ENCODE measurements at places on chromosomes 3 and 15.
A peak's percentile ranks its signal among the peaks of the same experiment; 100 is the strongest.

GRCh38 chr15:38263251-38263650, 10.6 kb downstream of the SPRED1 start:
- DNase-seq, result no peak

DNA sequence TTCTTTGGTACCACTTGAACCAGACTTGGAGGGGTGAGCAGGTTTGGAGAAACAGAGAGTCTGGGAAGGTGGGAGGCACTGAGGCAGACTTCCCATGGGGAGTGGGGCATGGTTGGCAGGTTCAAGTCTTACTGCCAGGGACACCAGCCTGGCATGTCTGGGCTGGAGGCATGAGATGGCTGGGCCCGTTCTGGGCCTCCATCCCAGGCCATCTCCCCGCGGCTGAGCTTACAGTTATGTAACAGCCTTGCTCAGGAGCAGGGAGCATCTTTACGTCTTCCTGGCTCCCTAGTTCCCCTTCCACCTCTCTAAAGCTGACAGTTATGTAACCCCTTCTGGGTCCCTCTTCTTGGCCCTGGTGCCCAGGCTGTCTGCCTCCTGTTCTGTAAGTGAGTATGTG, 12.4 kb downstream of the VIPR1 start:
- no peak for DNase-seq

DNA sequence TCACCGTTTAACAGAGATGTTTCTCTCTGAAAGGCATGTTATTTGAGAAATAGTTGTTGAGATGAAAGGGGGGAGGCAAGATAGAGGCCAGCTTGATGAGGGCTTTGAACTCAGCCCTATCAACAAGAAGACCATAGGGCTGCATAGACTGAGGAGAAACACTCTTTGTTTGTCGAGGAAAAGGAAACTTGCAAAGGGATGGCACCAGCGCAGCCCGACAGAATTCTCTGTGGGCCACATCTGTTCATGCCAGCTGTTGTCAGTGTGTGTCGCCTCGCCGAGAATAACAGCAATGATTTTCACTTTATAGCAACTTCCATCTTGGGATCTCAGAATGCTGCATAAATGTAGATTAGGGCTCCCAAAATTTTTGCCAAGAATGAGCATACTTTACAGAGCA, 478.3 kb upstream of the TPRG1 start:
- no peak for DNase-seq

DNA sequence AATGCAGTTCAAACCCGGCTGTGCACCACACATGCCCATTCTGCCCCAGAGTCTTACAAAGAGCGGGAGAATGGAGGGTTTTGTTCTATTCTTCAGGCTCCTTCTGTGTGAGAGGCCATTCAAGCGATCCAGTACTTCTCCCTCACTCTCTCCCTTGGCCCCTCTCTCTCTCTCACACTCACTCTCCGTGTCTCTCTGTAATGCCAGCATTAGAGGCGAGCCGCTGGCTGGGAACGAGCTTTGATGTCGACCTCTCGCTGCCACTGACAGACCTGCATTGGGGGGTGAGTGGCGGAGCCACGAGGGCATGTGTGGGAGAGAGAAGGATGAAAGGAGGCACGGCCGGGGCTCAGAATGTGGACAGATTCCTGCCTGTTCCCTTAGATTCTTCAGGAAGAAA, 231.7 kb upstream of the ARRDC4 start:
- DNase-seq, result no peak

GRCh38 chr15:98904544-98904943, 103.0 kb downstream of the PGPEP1L start:
- no peak for DNase-seq

DNA sequence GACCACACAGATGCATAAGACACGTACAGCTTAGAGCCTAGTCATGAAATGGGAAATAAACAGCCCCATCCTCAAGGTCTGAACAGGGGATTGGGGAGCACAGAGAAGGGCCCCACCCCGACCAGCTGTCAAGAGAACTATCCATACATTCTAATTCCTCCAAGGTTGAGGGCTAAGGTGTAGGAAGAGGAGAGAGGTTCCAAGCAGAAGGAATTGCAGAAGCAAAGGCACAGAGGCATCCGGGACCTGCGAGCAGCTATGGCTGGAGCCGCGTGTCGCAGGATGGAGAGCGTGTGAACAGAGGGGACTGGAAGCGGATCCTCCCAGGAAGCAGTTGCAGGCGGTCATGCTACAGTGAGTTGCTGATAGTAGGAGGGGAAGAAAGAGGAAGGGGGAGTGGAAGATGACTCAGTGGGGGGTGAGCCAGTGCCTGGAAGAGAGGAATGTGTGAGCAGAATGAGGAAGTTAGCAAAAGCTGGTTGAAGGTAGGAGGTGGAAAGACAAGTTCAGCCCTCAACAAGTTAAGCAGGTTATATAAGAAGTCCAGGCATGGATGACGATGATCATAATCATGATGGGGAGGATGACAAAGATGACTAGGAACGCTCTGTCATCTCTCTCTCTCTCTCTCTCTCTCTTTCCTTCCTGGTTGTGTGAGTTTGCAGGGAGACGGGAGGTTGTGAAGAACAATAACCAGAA, 89.7 kb downstream of the LIPC start:
- no peak for DNase-seq

GRCh38 chr3:161104561-161105551, at the start of gene B3GALNT1:
Gene B3GALNT1 (minus strand): TSS chr3:161105349. CDS start chr3:161086754, 18,595 bp downstream.
- peak; percentile 1 for DNase-seq

- no peak for DNase-seq
Measured at GRCh38 chr3:118781839-118782238, 252.8 kb downstream of the IGSF11 start.

GRCh38 chr15:72463702-72464101, 10.4 kb upstream of the ARIH1 start:
- DNase-seq, result no peak

- no peak for DNase-seq
Measured at GRCh38 chr3:69282181-69282580, 103.7 kb downstream of the FRMD4B start.

GRCh38 chr15:76058714-76059319, 968 bp upstream of the TMEM266 start:
- no peak for DNase-seq

DNA sequence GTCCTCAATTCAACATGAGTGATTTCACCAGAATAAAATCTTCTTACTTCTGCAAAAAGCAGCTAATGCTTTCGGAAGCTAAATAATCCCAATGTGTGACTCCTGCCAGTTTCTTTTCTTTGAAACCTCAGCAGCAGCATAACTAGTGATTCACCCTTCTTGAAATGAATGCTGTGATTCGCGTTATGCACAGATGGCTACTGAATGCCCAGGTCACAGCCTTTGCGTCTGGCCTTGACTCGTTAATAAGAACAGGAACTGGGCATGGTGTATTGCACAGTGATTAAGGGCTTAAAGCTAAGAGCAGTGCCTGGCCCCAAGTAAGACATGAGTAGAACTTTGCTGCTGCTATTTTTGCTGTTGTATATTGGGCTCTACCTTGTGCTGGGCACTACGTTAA, 19.0 kb downstream of the CGNL1 start:
- no peak for DNase-seq

DNA sequence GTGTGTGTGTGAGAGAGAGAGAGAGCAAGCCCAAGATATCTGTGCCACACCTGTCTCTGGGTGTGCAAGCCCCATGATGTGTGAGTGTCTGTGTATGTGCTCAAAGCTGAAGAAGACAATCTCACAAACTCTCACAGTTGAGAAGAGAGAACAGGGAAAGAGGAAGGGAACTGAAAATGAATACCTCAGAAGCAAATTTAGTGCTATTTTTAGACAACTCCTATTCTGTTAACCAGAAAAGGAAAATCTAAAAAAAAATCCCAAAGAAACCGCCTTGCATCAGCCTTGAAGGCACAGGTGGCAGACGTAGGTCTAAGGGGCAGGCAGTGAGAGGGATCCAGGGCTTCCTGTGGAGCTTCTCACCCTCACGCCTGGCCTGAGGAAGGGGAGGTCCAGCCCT, 47.8 kb downstream of the ATP2B2 start:
- DNase-seq, result no peak

DNA sequence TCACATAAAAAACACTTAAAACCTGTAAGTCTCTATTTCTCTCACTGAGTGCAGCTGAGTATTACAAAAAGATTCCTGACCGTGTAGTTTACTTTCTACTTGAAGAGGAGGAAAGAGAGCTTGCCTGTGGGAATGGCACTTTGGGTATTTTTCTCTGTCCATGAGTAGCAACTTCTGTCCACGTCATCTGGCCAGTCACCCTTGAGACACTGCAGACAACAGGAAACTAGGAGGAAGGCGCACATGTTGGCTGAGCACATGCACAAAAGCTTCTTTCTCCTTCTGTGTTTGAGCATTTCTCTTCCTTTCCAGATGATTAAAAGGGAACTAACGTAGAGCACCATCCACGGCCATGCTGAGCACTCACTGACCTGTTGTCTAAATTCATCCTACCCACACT, 19.7 kb downstream of the STARD5 start:
- no peak for DNase-seq

GRCh38 chr3:140421884-140422283, 256.0 kb upstream of the TRIM42 start:
- no peak for DNase-seq

GRCh38 chr15:101139986-101140696, 111.7 kb downstream of the CHSY1 start:
- no peak for DNase-seq

DNA sequence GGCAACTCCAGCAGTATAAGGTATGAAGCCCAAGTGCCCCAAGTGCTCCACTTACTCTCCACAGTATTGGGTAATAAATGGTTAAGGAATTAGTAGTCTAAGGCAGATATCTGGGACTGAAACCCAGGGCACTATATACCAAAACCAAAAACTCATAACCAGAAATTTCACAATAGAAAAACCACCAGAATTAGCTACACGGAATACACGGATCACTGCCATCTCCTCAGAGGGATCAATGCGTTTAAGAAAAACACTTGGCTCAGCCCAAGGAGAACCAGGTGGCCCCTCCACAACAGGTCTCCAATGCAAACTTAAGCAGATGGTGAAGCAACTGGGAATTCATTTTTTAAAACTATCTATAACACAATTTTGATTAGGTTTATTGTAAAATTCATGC, 83.6 kb downstream of the FAIM start:
- DNase-seq, result no peak

- DNase-seq, result no peak
Measured at GRCh38 chr3:155631323-155632019, 113.4 kb downstream of the PLCH1 start.

DNA sequence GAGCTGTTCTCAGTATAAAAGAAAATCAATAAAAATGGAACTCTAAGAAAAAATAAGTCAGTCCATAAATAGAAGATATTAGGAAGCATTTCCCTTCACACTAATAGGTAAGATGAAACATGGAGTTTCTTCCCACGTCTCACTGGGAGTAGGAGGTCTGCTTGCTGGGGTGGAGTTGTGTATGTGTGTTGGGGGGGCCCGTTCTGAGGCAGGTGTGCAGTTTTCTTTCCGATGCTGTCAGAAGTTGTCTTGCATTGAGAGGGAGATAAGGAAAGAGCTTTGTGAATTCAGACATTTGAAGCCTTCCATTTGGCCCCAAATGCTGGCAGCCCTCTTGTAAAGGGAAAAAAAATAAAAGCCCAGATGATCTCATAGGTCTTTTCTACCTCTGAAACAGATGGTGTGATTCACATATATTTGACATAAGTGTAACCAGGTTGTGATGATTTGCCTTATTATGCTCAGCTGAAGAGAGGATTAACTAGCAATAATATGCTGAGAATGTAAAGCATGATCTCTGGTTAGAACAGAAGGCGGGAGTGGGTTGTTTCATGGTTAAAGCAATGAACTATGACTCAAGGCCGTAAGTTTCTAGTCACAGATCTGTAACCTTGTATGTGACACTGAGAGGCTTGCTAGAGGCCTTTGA, 8.8 kb downstream of the RASGRP1 start:
- DNase-seq, result no peak

DNA sequence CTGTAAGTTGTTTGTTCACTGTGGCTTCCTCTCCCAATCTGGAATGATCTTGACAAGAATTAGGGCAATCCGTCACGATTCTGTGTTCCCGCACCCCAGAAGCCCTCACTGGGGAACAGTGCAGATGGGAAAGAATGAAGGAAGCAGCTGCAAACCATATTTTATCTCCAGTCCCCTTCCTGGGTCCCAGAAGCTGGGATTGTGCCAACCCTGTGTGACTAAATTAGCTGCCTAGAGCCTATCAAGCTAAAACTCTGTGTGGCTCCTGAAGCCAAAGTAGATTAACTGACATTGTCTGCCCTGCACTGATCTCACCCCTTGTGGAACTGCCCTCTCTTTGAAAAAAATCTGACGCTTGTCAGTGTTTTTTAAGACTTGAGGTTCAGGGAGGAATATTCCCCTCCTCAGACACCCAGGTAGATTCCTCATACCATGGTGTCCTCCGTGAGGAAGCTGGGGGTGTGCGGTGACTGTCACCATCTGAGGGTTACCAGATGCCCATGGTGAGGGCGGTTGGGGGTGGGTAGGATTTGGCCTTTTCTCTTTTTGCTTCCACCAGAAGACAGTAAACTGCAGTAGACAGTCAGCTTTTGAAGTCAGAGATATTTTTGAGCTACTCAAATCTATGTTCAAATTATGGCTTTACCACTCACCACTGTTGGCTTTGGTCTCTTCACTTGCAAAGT, 358.3 kb upstream of the TPM1 start:
- no peak for DNase-seq

GRCh38 chr15:62769604-62770003, 272.9 kb upstream of the TPM1 start:
- DNase-seq, result no peak

DNA sequence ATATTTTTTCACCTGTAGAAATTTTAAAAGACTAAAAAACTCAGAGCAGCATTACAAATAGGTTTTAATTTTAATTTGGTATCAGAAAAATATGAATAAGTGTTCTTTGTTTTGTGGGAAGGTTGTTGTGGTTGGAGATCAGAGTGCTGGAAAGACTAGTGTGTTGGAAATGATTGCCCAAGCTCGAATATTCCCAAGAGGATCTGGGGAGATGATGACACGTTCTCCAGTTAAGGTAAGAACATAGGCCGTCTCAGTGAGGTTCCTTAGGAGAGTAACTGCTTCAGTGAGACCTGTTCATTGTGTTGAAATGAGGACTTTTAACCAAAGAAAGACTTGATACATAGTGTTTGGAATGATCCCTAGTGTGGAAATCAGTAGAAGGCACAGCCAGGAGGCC, 44.8 kb downstream of the OPA1 start:
- DNase-seq, result no peak

DNA sequence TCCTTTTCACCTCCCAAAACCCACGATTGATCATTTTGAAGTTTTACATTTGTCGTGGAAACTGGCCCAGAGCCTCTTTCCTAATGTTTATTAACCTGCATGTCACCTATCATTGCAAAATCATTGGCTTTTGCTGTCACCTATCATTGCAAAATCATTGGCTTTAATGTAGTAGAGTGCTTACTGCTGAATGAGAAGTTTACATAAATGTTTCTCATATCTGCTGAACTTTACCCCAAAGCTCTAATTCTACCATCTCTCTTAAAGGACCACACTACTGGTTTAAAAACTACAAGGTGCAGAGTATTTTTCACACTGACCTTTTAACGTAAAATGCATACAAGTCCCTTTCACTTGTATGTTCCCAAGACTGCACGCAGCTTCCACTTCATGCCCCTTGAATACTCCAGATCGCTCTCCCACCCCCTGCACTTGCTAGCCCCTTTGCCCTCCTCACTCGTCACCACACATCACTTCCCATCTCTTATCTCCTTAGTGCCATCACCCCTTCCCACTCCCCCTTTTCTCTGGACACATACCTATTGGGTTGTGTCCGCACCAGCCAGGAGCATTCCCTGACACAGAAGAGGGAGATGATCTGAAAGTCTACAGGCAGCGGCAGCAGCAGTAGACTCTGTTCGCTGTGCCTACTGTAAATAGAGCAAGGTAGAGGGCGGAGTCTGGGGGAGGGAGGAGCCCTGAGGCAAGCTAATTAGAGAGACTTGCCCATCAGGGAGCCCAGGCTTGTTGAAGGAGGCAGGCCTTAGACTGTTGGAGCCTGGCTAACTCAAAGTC, 30.2 kb upstream of the ATOSA start:
- DNase-seq, result no peak

GRCh38 chr3:88101142-88101541, 42.1 kb downstream of the ZNF654 start:
- no peak for DNase-seq

Measured in stimulated activated CD8-positive, alpha-beta memory T cell treated with anti-CD3 and anti-CD28 coated beads, Interleukin-15, amount 100 ng/mL, for 24 hours (primary cell).